Activated T-helper 1 cell treated with anti-CD3 and anti-CD28 coated beads, Interleukin-2, amount 50 U/mL, for 16 hours (primary cell): ENCODE measurements at places on chromosomes 2 and 18.

DNA sequence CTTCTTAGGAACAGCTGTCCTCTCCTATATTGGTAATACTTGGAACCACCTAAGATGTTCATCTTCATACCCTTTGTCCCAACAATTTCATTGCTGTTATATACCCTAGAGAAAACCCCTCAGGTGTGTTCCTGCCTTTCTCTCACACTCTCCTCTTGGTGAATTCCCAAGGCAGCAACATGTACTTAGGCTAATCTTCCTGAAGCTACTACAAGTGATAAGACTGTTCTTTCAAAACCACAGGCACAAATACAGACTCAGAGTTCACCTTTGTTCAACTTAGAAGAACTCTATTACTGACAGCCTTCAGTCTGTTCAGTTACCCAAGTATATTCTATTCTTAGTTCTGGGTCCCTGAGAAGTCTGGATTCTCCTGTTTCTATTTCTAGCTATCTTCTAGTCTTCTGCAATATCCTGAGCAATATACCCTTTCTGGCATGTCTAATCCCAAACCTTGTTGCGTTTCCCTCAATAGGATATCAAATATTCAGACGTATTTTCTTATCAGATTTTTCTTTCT is 247.7 kb upstream of the STON1 start:
- no peak for DNase-seq

GRCh38 chr2:43526994-43527393 is 68.8 kb downstream of the THADA start:
- no peak for DNase-seq

DNA sequence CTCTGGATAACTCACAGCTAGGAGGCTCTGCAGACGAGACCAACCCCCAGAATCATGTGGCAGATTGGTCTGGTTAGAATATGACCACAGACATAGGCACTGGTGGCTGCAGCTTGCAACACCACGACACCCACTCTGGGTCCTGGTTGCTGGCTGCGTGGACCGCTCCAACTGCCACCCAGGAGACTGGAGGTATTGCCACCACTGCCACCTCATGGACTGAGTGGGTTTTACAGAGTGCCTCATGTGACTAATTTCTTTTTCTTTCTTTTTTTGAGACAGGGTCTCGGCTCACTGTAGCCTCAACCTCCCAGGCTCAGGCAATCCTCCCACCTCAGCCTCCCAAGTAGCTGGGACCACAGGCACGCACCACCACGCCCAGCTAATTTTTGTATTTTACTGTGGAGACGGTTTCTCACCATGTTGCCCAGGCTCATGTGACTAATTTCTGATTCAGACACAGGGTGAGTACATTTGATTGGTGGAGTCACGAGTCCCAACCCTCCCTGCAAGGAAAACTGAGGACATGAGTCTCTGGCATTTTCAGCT is 29.9 kb upstream of the NT5DC4 start:
- peak; percentile 39 for DNase-seq

- no peak for DNase-seq
Measured at GRCh38 chr2:226491112-226491511, 308.5 kb downstream of the IRS1 start.

GRCh38 chr2:65834771-65835475 is 402.5 kb upstream of the SPRED2 start:
- no peak for DNase-seq

DNA sequence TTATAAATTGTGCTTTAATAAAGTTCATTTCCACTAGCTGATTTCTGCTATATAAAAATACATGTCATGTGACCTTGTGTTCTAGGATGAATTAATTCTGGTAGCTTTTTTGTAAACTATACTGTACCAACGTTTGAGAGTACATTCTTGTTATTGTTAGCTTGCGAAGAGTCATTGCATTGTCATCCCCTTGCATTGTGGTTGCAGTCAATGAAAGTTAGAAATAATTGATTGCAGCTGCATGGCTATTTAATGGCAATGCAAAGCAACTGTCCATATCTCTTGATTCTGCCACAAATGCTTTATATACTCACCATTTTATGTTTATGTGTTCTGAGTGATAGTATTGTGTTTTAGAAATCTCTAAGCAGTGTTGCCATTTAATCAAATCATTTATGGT is 91.6 kb downstream of the ZNF407 start:
- DNase-seq: no peak

GRCh38 chr2:64410671-64411070 is 43.3 kb upstream of the LGALSL start:
- no peak for DNase-seq

DNA sequence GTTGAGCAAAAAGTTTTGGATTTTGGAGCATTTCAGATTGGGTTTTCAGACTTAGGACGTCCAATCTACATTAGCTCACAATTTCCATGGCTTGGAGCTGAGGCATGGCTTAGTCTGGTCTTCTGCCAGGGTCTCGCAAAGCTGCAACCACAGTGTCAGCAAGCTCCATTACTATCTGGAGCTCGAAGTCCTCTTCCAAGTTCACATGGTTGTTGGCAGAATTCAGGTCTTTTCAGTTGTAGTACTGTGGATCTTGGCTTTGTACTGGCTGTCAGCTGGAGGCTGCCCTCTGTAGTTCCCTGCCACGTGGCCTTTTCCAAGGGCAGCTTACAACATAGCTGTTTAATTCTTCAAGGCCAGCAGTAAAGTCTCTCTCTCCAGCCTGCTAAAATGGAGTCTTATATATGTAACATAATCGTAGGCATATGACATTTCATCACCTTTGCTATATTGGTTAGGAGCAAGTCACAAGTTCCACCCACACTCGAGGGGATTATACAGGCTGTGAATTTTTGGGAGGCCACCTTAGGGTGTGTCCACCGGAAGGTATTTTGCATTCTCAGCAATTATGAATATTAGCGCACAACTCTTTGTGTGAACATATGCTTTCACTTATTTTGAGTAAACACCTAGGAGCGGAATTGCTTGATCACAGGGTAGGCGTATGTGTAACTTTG is 41.5 kb upstream of the EPC2 start:
- no peak for DNase-seq

DNA sequence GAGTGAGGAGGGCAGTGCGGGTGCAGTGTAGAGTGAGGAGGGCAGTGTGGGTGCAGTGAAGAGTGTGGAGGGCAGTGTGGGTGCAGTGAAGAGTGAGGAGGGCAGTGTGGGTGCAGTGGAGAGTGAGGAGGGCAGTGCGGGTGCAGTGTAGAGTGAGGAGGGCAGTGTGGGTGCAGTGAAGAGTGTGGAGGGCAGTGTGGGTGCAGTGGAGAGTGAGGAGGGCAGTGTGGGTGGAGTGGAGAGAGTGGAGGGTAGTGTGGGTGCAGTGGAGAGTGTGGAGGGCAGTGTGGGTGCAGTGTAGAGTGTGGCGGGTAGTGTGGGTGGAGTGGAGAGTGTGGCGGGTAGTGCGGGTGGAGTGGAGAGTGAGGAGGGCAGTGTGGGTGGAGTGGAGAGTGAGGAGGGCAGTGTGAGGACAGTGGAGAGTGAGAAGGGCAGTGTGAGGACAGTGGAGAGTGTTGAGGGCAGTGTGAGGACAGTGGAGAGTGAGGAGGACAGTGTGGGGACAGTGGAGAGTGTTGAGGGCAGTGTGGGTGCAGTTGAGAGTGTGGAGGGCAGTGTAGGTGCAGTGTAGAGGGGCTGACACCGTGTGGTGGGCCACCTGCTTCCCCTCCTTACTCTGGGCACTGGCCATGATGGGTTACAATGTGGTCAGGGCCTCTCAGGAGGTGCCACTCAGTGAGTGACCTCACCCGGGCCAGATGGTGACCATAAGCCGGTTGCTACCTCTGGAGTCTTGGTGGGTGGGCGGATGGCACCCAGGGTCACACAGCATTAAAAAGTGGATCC is 28.5 kb downstream of the INPP4A start:
- DNase-seq: no peak

DNA sequence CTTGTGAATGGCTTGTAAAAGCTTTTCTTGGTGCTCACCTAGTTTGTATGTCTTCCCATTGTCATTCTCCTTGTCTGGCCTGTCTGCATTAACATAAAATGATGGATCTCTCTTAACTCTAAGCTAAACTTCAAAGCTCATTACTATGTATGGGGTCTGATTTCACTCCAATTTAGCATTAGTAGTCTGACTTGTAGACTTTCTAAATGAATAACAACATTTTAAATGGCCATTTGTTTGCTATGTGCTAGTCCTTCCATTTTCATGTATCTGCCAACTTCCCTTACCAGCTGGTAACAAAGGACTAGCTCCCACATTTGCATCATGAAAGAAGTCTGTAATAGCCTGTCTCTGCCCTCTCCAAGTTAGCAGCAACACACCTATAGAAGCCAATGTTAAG is 324.2 kb upstream of the RGPD4 start:
- no peak for DNase-seq

- DNase-seq: no peak
Measured at GRCh38 chr18:21997207-21998143, 171.9 kb upstream of the GATA6 start.

GRCh38 chr18:51053814-51054213 is 23.8 kb downstream of the SMAD4 start:
- no peak for DNase-seq

DNA sequence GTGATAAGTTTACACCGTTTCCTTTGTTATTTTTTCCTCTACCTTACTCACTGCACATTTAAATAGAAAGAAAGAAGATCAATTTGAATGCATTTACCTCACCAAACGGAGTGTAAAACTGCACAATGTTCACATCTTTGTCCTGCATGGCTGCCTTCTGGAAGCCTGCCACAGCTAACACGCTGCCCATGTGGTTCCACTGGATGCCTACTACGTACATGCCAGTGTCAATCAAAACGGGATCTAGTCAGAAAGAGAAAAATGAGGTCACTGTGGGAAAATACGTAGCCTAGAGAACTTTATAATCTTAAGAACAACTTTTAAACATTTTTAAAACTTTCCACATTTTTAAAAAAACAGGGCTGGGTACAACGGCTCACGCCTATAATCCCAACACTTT is 16.4 kb downstream of the WDR35 start:
- no peak for DNase-seq

GRCh38 chr2:22600999-22601398 is 784.0 kb upstream of the KLHL29 start:
- no peak for DNase-seq

- no peak for DNase-seq
Measured at GRCh38 chr2:69205491-69205890, 181.5 kb downstream of the GFPT1 start.

- DNase-seq: no peak
Measured at GRCh38 chr2:216553093-216553478, 54.4 kb downstream of the RPL37A start.

DNA sequence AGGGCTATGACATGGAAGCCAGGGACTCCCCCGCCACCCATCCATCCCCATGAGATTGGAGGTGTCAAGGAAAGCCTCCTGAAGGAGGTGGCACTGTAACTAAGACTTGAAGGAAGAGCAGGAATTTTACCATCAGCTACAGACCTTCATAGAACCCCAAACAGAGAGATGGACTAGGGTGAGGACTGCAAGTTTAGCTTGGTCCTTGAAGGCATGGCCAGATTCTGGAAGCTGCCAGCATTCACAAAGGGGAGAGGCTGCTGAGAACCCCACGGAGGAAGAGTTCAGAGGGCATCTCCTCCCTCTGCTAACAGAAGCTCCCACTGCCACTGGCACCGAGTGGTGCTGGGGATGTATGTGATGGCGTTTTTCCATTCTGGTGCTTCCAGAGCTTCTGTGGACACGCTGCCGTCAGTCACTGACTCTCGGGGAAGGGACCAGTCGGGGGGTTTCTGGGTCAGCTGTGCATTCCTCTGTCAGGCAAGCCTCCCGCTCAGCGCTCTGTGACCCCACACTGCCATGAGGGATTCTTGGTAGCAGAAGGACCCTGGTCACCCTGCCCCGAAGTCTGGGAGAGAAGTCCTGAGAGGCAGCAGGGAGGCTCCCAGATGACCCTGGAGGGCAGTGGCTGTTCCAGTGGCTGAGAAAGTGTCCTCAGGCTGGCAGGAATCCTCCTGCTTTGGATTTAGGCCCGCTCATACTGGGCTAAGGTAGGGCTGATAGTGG is 18.1 kb downstream of the TMEM185B start:
- DNase-seq: no peak

- no peak for DNase-seq
Measured at GRCh38 chr2:12862541-12862940, 145.8 kb downstream of the TRIB2 start.

DNA sequence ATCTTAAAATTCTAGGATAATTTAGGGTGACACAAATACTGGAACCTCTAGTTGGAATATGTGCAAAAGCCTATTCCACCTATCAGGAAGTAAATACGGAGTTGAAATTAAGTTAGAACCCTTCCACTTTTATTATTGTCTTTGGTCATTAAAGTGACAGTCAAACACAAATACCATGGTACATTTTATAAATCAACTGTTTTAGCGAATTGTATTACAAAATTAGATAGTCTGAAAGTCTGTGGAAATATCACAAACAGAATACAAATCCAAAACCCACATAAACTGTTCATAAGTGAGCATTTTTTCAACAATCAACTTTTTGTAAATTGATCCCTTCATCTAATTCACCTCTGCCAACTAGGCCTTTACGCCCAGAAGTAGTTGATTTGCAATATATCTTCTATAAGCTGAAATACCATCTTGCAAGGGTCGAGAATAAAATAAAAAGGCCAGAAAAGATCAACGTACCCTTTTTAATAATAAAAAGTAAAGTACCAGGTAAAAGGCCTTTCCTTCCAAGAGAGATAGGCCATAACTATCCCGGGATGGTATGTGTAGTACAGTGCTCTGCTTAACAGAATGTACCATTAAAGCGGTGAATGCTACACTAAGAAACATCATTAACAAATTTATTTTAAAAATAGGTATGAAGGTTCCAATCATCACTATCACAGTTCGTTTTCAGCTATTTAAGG is 1.3 kb downstream of the USP34 start:
- DNase-seq: no peak

GRCh38 chr2:223944703-223945531 is at the start of gene WDFY1:
WDFY1 (minus strand) TSS chr2:223945335; CDS start chr2:223945284, 51 bp downstream.
- peak; percentile 57 for DNase-seq

DNA sequence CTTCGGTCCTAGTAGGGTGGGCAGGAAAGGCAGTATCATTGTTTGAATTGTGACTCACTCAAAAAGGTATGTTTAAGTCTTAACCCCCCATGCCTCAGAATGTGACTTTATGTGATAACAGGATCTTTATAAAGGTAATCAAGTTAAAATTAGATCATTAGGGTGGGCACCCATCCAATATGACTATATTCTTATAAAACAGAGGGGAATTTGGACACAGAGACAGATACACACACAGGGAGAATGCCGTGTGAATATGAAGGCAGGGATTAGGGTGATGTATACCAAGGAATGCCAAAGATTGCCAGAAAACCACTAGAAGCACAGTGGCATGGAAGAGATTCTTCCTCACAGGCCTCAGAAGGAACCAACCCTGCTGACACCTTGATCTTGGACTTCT is 281.8 kb downstream of the CLIP4 start:
- DNase-seq: no peak

- no peak for DNase-seq
Measured at GRCh38 chr18:33157893-33158292, 282.6 kb downstream of the CCDC178 start.

GRCh38 chr18:37508207-37508606 is 57.4 kb downstream of the CELF4 start:
- DNase-seq: no peak

- no peak for DNase-seq
Measured at GRCh38 chr2:80499095-80499494, 194.5 kb upstream of the LRRTM1 start.

GRCh38 chr2:105473011-105473410 is 74.2 kb upstream of the FHL2 start:
- DNase-seq: no peak
